ENCODE measurements at places on chromosomes 6 and 20. TPM values are rescaled to one million over a fixed set of nuclear protein-coding genes. Genes with fewer than 3 reads are reported as not detected.

SPAG4 gene
- 3.2 TPM for total RNA-seq

STMN3 gene
- 1.1 TPM for total RNA-seq

HLA-B gene
- total RNA-seq = 510 TPM

DNA sequence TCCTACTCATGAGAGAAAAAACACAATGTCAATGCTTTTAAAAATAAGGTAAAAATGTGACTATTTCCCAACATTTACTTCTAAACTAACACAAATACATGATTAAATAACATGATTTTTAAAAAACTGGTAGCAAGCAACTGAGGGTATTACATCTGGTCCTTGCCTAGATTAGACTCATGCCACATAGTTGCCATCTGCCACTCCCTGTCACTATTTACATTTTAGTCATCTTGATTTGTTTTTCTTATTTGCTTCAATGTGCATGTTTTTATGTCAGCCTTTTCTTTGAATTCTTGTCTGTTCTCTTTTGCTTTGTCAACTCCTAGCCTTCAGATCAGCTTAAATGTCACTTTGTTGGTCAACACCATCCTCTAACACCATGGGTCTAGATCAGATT, 207.0 kb upstream of the SIM1 start:
- H3K4me1 ChIP-seq = no peaks in the 10 kb centered on the region
- H3K27ac ChIP-seq = no peak overlapping the region
- H3K27me3 ChIP-seq = no peaks in the 10 kb centered on the region
- H3K4me3 ChIP-seq = no peak overlapping the region

DNA sequence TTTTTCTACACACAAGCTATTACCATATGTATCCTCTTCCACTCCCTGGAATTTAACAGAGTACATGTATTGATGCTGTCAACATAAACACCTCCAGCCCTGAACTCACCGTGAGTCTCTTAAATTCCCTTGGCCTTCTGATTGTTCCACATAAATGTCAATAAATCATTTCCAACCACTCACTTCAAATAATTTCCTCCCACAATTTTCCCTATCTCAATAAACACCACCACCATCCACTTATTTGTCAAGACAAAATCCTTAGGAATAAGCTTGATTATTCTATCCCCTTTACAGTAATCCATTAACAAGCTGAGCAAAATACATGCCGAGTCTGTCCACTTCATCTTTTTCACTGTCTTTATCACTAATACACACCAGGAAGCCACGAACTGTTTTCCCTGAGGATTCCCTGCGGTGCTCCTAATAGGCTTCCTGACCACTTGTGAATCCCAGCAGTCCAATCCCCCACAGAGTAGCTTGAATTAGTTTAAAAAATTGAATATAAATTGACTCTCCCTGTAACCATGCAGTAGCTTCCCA, 19.2 kb downstream of the HLA-DRB1 start:
- no peaks in the 10 kb centered on the region for H3K36me3 ChIP-seq
- no peaks in the 10 kb centered on the region for H3K4me1 ChIP-seq
- no peak overlapping the region for H3K4me3 ChIP-seq

DNA sequence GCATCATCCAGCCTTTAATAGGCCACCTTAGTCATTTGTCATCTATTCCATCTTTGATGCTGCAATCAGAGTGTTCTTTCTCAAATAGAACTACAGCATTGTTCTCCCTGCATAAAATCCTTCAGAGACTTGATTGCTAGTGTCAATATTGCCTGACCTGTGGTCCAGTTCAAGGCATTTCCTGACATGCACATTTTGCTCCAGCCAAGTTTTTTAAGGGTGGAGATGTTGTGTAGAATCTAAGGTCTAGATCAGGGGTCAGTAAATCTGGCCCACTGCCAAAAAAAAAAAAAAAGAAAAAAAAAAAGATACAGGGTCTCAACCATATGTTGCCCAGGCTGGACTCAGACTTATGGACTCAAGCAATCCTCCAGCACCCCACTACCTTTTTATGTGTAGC, 354.4 kb downstream of the FRK start:
- no peaks in the 10 kb centered on the region for H3K36me3 ChIP-seq
- no peaks in the 10 kb centered on the region for H3K4me1 ChIP-seq
- DNase-seq = no peak
- no peaks in the 10 kb centered on the region for H3K27me3 ChIP-seq
- no peak overlapping the region for H3K4me3 ChIP-seq

GRCh38 chr20:6044115-6044514, 9.7 kb downstream of the LRRN4 start:
- H3K4me3 ChIP-seq = no peak overlapping the region
- H3K4me1 ChIP-seq = no peaks in the 10 kb centered on the region
- no peak overlapping the region for H3K27ac ChIP-seq

RAET1G gene
- total RNA-seq = 1.5 TPM

PTCRA gene
- not detected for total RNA-seq

THEMIS gene
- total RNA-seq = under 0.01 TPM

GTSF1L gene
- total RNA-seq = not detected

DNA sequence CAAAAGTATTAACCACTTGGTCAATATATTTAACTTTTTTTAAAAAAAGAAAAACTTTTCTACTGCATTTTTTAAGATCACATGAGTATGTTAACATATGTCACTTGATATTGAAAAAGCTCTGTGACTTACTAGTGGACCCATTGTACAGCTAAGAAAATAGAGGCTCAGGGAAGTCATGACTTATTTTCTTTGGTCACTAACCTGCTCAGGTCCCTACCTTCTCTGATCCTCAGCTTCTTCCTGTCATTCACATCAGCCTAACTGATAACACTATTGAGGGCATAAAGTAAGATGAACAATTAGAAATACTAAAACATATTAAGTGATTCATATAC, 19.8 kb downstream of the AGPAT4 start:
- H3K4me1 ChIP-seq = peaks cover 10% of the 10 kb centered on the region
- no peak overlapping the region for H3K27ac ChIP-seq

PAK1IP1 gene
- total RNA-seq = 17.7 TPM

BTNL2 gene
- total RNA-seq = not detected

POM121L2 gene
- not detected for total RNA-seq

DNA sequence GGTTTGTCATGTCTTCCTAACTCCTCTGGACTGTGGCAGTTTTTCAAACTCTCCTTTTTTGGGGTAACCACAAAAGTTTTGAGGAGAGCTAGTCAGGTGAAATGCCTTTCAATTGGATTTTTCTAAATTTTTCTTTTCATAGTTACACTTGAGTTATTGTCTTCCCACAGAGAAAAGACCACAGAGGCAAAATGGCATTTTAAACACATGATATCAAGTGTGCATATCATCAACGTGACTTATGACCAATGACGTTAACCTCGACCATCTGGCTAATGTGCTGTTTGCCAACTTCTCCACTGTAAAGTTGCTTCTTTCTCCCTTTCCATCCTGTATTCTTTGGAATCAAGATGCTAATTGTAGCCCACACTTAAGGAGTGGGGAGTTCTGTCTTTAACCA, 41.3 kb upstream of the SNAP25 start:
- peaks cover 4% of the 10 kb centered on the region for H3K27me3 ChIP-seq
- no peaks in the 10 kb centered on the region for H3K4me1 ChIP-seq
- H3K36me3 ChIP-seq = no peaks in the 10 kb centered on the region

DNA sequence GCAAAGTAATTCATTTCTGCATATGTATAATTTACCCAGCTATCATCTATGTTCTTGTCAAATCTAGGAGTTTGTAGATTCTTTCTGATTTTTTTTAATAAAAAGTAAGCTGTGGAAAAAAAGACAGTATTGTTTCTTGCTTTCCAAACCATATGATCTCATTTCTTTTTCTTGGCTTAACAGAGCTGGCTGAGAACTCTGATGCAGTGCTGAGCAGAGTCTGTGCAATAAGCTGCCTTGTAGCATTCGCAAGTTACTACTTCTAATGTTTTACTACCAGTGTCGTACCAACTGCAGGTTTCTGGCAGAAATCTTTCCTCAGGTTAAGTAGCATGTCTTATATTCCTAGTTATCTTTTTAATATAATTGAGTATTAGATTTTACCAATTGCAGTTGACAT, 15.6 kb downstream of the RRBP1 start:
- no peak overlapping the region for H3K4me3 ChIP-seq
- peaks cover 33% of the 10 kb centered on the region for H3K36me3 ChIP-seq
- peaks cover 73% of the 10 kb centered on the region for H3K4me1 ChIP-seq
- no peaks in the 10 kb centered on the region for H3K27me3 ChIP-seq

DNA sequence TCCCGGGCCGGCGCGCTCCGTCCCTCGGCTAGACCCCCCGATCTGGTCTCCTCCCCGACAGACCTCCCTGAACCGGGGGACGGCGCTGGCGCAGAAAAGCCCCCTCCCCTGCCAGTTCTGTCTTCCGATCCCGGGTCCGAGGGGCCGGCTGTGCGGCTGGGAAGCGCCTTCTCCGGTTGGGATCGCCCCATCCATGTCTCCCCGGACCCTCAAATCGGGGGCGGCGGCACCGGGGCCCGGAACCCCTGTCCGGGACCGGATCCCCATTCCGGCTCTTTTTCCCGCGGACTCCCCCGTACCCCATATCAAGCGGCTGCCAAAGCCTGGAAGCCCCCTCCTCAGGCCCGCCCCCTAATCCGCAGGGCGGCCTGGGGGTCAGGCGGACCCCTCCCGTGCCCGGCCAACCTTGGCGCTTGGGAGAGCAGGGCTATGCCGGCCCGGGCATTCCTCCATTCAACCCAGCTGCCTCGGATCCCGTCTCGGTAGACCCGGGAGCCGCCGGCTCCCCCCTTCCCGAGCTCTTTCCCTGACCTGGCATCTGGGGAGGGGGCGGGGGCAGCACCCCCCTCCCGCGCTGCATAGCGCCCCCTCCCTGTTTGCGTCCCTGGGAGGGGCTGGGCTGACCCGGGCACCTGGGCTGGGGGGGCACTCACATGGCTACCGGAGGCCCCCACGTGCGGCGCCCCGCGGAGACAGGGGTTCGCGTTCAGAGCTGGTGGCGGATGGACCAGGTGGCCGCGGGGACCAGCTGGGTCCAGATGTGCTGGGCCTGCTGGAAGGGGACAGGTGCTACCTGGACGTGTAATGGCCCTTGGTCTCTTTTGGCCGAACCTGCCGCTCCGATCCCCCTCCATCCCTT, 643 bp downstream of the DLGAP4 start:
- no peaks in the 10 kb centered on the region for H3K4me1 ChIP-seq
- peaks cover 78% of the 10 kb centered on the region for H3K27me3 ChIP-seq
- no peak overlapping the region for H3K4me3 ChIP-seq
- peak; percentile 80 for DNase-seq

GRCh38 chr6:90216072-90216977, 80.3 kb downstream of the BACH2 start:
- no peak for DNase-seq
- H3K27ac ChIP-seq = no peak overlapping the region
- H3K4me3 ChIP-seq = no peak overlapping the region
- H3K27me3 ChIP-seq = no peaks in the 10 kb centered on the region

CASS4 gene
- under 0.01 TPM for total RNA-seq

DNA sequence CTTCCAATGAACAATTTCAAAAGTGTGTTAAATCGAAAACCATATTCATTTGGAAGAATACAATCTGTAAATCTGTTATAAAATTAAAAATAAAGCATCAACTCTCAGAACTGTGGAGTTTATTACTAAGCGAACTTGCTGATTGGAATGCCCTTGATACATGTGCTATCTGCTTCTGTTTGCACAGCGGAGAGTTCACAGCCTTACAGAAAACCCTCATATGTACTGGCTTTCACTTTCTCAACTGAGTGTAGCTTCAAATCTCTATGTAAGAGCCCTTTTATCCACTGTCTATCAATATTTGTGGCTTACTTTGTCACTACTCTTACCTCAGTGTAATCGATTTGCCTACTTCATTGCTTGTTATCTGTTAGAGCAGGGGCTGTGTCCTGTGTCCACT, 447.4 kb downstream of the C6orf118 start:
- H3K36me3 ChIP-seq = no peaks in the 10 kb centered on the region
- H3K27me3 ChIP-seq = no peaks in the 10 kb centered on the region
- H3K4me1 ChIP-seq = no peaks in the 10 kb centered on the region
- no peak overlapping the region for H3K27ac ChIP-seq
- no peak overlapping the region for H3K4me3 ChIP-seq
- no peak for DNase-seq

GRCh38 chr20:20759132-20759531, 46.7 kb upstream of the RALGAPA2 start:
- H3K27me3 ChIP-seq = no peaks in the 10 kb centered on the region
- no peak overlapping the region for H3K27ac ChIP-seq
- no peak for DNase-seq
- no peak overlapping the region for H3K4me3 ChIP-seq
- H3K36me3 ChIP-seq = no peaks in the 10 kb centered on the region

- H3K4me1 ChIP-seq = no peaks in the 10 kb centered on the region
- no peak overlapping the region for H3K27ac ChIP-seq
- no peaks in the 10 kb centered on the region for H3K36me3 ChIP-seq
- no peak overlapping the region for H3K4me3 ChIP-seq
These were observed 798.5 kb upstream of the EPHA7 start for GRCh38 chr6:94217836-94218235.

GRCh38 chr20:41030061-41030460, 1.4 kb downstream of the TOP1 start:
- no peaks in the 10 kb centered on the region for H3K27me3 ChIP-seq
- no peaks in the 10 kb centered on the region for H3K36me3 ChIP-seq
- H3K27ac ChIP-seq = peak overlapping the region; percentile 96
- DNase-seq = no peak
- H3K4me3 ChIP-seq = peak overlapping the region; percentile 93
- peaks cover 36% of the 10 kb centered on the region for H3K4me1 ChIP-seq

GRCh38 chr6:45709781-45710220, 305.9 kb downstream of the CLIC5 start:
- no peak for DNase-seq
- no peaks in the 10 kb centered on the region for H3K27me3 ChIP-seq
- H3K4me3 ChIP-seq = no peak overlapping the region
- H3K36me3 ChIP-seq = no peaks in the 10 kb centered on the region

GUCA1A gene
- not detected for total RNA-seq

DNA sequence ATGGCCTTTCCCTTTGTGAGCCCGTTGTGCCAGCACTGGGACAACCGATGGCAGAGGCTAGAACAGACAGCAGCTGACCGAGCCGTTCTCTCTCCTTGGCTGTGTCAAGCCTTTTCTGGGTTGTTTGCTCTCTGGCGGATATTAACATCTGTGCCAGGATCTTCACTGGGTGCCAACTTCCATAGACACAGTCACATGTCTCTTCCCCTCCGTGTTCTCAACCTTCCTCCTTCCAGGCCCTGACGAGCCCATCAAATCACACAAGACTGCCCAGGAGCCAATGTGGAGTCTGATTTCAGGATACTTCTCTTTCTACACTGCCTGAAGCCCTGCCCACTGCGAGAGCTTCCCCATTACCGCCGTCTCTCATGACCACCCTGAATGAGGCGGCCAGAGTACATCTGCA, 111.0 kb upstream of the RALGAPA2 start:
- H3K4me3 ChIP-seq = no peak overlapping the region
- H3K4me1 ChIP-seq = no peaks in the 10 kb centered on the region
- no peak overlapping the region for H3K27ac ChIP-seq
- no peaks in the 10 kb centered on the region for H3K27me3 ChIP-seq
- H3K36me3 ChIP-seq = no peaks in the 10 kb centered on the region
- DNase-seq = no peak

GRCh38 chr6:25959890-25960536, 2.6 kb upstream of the TRIM38 start:
- no peaks in the 10 kb centered on the region for H3K27me3 ChIP-seq
- no peak overlapping the region for H3K27ac ChIP-seq
- peaks cover 21% of the 10 kb centered on the region for H3K4me1 ChIP-seq
- H3K4me3 ChIP-seq = no peak overlapping the region
- DNase-seq = no peak
- peaks cover 3% of the 10 kb centered on the region for H3K36me3 ChIP-seq

SH3BGRL2 gene
- total RNA-seq = 2.2 TPM

All from osteoblast (primary cell).